Mucosa of descending colon (tissue), 3 donors: ENCODE measurements at places on chromosomes 2 and 18. TPM values are rescaled to one million over a fixed set of nuclear protein-coding genes. Genes with fewer than 3 reads are reported as not detected.

DNA sequence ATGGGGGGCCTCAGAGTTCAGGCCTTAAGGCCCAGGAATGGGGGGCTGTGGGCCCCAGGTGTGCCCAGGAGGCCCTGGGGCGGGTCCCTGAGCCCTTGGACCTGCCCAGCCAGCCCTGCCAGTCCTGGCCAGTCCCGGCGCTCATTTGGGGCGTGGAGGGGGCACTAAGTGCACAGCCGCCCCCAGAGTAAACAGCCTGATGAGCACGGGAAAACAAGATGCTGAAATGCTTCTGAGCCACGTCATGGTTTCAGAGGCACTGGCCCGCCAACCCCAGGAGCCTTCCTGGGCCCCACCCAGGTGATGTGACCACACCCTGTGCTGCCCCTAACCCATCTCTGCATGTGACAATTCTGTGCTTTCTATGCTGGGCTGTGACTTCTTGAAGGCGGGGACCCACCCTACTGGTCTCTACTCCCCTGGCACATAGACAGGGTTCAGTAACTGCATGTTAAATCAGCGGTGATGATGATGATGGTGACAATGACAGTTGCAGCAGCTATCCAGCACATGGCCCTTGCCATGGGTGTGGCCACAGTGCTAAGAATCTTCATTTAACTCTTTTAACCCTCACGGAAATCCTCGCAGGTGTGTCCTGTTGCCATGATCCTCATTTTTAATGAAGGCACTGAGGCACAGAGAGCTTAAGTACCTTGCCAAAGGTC, 28.1 kb upstream of the ASPRV1 start:
- DNase-seq, result peak; percentile 77

GRCh38 chr2:12352889-12353288, 363.8 kb upstream of the TRIB2 start:
- DNase-seq, result no peak

- DNase-seq, result peak; percentile 8
These were observed 160.7 kb downstream of the DTNB start for GRCh38 chr2:25512707-25513106.

- DNase-seq, result no peak
These were observed 22.4 kb downstream of the MOGAT1 start for GRCh38 chr2:222693837-222694236.

DNA sequence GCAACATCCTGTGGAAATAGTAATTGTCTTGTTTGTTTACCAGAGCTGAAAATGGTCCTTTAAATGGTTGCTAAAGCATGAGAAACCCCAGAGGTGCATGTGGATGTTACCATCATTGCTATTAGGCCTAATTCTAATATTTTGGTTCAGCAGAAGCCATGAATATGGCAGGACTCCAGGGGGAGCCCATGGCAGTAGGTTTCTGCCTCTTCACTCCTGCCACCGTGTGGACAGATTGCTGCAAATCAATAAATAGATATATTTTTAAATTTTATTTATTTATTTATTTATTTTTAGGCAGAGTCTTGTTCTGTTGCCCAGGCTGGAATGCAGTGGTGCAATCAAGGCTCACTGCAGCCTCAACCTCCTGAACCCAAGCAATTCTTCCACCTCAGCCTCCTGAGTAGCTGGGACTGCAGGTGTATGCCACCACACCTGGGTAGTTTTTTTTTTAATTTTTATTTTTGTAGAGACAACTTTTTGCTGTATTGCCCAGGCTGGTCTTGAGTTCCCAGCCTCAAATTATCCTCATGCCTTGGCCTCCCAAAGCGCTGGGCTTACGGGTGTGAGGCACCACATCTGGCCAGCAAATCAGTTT, 54.9 kb upstream of the CAPN13 start:
- no peak for DNase-seq

The INO80D gene
- 36.2 TPM for total RNA-seq

DNA sequence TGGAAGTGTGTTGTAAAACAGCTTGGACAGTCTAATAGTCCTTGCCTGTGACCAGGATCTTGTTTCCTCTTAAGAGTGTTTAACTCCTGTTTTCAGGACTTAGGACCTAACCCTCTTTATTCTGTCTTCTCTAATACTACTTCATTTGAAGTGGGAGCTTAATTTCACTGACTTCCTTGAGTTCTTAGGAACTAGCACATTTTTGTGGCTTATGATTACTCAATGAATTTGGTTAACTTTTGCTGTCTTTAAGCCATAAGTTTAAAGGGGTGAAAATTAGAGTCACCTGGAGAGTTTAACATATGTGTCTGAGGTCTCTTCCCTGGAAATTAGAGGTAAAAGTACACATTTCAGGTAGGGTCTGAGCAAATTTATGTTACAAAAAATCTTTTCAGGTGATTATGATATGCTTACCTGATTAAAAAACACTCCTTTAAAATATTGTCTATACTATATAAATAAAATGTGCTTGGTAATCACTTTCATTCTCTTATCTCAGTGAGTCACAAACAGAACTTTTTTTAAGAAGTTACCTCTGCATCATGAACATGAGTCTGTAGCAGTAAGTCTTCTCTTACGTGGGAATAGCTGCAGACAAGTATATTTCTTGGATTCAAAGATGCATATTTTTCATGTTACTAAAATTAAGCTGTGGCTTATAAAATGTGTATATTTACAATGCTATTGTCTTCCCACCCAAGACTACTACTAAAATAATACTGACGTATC, 52.7 kb downstream of the ATP9B start:
- DNase-seq, result no peak

DNA sequence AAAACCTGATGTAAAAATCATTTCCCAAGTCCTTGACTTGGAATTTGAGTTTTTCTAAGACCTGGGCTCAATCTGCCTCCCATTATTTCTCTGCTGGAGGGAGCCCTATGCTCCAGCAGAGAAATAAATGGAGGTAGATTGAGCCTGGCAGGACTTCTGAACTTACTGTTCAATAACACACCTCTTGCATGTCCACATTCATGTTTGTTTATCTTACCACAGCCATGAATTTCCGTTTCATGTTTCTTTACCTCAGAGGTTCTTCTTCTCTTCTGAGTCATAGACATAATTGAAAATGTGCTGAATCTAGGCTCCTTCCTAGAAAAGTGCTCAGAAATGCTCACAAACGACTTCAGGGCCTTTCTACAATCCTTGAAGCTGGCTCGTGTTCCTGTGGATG, 170.8 kb downstream of the PMAIP1 start:
- no peak for DNase-seq

DNA sequence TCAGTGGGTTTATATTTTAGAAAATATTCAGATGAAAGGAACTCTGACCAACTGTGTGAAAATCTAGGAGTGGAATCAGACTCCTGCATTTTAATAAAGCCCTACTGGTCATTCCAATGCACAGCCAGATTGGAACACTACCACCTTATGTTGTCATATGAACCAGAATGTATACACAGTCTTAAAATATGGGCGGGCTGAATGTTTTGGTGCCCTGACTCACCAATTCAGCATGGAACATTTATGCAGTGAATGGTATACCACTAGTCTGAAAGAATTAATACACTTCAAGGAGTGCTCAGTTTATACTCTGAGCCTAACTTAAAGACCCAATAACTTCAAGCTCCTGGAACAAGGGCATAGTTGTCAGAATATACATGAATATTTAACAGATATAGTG, 280.9 kb upstream of the TCF4 start:
- no peak for DNase-seq

The EML6 gene
- total RNA-seq, result 3.4 TPM

- DNase-seq, result no peak
These were observed 11.8 kb downstream of the IGFBP2 start for GRCh38 chr2:216644842-216645635.

GRCh38 chr2:98835831-98836385, 100.1 kb downstream of the CRACDL start:
- DNase-seq, result no peak

- DNase-seq, result no peak
These were observed 101.2 kb downstream of the RAPGEF4 start for GRCh38 chr2:172836827-172837226.

The SF3B1 gene
- 195 TPM for total RNA-seq

GRCh38 chr2:177669201-177669600, 276.6 kb downstream of the AGPS start:
- no peak for DNase-seq

The GALM gene
- total RNA-seq, result 58.0 TPM

The WBP1 gene
- total RNA-seq, result 56.1 TPM

- no peak for DNase-seq
These were observed 17.0 kb upstream of the MGAT4A start for GRCh38 chr2:98747888-98748287.

DNA sequence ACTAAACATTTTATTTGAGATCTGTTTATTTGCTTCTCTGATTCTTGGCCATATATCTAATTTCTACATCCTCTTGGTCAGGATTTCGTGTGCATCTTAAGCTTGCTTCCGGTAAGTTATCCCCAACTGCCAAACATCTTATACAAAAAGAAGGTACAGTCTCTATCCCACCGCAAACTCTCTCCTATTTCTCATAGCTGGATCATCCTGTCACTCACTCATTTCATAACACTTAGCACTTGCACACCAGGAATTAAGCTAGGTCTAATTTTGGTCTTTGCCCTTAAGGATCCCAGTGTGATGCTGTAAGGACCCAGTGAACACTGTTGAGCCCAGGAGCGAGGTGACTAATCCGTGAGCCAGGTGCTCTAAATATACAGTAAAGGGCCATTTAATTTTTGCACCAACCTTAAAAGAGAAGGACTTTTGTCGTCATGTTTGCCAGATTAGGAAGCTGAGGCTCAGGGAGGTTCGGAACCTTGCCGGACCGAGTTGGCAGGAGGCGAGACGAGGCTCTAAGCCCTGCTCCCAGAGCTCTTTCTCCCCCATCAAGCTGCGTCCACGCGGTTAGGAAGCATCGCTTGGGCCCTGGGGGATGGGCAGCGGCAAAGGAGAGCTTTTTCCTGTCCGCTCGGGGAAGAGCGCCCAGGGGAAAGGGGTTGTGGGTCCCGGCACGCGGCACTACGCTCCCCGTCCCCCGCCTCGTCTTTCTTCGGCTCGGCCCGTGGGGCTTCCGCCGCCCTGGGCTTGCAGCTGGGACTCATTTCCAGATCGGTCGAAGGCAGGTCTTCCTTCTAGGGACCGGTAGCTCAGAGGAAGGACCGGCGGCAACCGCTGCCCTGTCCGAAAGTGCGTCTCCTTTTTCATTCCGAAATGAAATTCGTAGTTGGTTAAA, 4.1 kb upstream of the ITPRIPL1 start:
- peak; percentile 63 for DNase-seq

The GALNT13 gene
- total RNA-seq, result 1.5 TPM

DNA sequence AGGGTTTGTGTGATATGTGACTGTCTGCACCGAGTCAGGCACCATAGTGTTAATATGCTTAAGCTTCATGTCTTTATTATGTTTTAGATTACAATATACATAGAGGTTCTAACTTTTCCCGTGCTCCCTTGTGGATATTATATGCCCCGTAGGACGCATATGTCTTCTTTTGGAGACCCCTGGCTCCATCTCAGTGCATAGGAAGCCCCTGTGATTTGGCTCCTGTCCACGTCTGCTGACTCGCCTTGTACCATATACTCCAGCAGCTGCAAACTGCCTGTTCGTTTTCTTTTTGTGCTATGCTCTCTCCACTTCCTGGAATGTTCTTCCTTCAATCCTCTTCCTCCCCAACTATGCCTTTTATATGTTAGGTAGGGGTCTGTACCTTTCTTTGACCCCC, 110.9 kb downstream of the PTRHD1 start:
- no peak for DNase-seq

DNA sequence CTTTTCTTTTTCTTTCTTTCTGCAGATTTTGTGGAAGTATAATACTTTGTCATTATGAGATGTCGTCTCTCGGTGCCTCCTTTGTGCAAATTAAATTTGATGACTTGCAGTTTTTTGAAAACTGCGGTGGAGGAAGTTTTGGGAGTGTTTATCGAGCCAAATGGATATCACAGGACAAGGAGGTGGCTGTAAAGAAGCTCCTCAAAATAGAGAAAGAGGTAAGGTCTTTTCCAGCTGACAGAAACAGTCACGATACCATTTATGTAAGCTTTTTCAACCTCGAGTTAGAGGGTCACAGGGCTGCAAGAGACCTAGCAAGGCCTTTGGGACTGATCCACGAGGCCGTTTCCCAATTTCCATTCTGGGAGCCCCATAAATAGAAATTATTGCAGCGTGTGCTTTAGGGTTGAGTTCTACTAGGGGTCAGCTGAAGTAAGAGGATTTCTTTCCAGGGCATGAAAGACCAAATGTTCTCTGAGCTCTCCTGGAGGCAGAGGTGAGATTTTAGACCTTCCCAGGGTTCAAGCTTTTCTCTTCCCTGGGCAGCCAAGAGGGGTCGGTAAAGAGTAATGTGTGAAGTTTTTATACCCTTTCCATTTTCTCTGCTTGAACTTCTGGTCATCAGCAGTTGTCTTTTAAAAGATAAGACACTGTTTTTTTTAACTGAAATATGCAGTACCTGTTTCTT, 15.5 kb downstream of the MAP3K20 start:
- no peak for DNase-seq

The UGT1A3 gene
- total RNA-seq, result 2.6 TPM

DNA sequence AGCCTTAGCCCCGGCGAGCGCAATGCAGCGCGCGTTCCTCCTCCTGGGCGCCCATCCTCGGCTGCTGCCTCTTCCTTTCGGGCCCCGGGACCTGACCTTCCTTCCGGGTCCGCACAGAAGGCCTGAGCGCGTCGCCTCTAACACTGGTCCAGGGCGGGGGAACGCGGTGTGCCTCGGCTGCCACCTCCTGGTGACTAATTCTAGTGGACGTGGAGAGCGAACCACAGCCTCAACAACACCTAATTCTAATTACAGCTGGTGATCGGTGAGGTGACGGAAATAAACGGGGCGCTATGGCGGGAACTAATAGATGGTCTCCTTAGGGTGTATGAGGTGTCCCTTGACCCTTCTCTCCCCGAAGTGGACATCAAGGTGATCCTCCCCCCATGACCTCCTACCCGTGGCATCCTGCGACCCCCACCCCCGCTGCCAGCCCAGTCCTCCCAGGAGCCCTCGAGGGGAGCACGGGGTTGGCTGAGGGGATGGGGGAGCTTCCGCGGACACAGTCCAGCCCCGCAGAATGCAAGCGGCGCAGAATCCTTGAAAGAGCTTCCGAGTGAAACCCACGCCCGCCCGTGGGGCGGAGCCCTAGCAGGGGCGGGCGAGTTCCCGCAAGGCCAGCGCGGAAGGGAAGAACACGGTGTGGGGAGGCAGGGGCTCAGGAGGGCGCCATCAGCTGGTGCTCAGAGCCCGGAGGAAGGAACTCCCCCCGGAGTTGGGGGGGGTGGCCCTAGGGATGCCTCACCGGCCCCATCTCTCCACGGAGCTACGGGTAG, 12.8 kb upstream of the HMSD start:
- peak; percentile 83 for DNase-seq

GRCh38 chr2:86764661-86765309, 25.9 kb downstream of the CD8A start:
- DNase-seq, result no peak

- peak; percentile 21 for DNase-seq
These were observed 1.1 kb downstream of the PREB start for GRCh38 chr2:27133195-27133875.

The RANBP2 gene
- total RNA-seq, result 51.9 TPM

GRCh38 chr18:22871809-22872525, 61.2 kb upstream of the RBBP8 start:
- no peak for DNase-seq

DNA sequence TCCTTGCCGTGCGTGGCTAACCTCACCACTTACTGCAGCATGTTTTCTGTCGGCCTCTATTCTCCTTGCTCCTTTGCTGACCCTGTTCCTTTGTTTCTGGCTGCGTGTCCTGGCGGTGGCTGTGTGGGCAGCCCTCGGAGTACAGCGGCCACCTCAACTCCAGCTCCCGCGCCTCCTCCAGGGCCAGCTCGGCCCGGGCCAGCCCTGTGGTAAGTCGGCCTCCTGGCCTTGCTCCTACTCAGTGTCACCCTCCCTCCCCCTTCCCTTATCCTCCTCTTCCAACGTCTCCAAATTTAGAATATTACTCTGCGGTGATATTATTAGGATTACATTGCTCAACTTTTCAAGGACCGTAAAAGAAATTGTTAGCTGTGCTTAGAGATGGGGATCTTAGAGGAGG, 59.5 kb upstream of the RBM44 start:
- no peak for DNase-seq
